ENCODE measurements at places on chromosomes 4 and X.

DNA sequence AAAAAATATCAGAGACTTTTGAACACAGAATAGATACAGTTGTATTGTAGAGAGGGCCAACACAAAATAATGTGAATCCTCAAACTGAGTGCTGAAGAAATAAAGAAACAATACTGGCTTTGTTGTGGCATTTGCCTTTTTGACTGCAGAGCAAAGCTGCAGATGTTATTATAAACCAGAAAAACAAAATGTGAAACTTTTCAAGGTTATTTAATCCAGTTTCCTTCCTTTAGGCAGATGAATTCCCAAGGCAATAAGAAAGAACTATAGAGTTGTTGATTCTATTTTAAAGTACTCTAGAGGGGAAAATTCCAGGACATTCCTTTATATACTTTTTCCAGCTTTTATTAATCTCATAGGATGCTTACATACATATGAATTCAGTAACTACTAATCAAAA lies 186.8 kb downstream of the NDST4 start:
- no peak for DNase-seq

GRCh38 chr4:114281164-114281960 lies 301.9 kb upstream of the ARSJ start:
- DNase-seq, result no peak

- DNase-seq, result no peak
Observed at GRCh38 chrX:129800186-129800585, 20.4 kb downstream of the SASH3 start.

- DNase-seq, result no peak
Observed at GRCh38 chrX:111504941-111505340, 6.5 kb upstream of the SERTM2 start.

DNA sequence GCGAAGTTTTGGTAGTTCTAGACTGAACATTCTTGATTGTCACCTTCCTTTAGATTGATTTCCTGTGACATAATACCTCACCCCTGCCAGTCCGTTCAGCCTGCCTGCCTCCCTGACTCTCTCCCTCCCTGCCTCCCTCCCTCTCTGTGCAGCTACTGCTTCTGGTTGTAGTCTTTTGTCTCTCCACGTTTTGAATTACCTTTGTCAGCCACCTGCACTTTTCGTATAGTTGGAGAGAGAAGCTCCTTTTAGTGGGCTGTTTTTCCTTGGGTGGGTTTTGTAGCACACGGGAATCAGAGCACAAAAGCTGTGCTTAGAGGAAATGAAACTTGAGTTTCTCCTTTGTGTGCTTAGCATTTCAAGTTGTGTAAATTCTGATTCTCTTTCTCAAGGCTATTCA lies 32.6 kb upstream of the MSMO1 start:
- no peak for DNase-seq

DNA sequence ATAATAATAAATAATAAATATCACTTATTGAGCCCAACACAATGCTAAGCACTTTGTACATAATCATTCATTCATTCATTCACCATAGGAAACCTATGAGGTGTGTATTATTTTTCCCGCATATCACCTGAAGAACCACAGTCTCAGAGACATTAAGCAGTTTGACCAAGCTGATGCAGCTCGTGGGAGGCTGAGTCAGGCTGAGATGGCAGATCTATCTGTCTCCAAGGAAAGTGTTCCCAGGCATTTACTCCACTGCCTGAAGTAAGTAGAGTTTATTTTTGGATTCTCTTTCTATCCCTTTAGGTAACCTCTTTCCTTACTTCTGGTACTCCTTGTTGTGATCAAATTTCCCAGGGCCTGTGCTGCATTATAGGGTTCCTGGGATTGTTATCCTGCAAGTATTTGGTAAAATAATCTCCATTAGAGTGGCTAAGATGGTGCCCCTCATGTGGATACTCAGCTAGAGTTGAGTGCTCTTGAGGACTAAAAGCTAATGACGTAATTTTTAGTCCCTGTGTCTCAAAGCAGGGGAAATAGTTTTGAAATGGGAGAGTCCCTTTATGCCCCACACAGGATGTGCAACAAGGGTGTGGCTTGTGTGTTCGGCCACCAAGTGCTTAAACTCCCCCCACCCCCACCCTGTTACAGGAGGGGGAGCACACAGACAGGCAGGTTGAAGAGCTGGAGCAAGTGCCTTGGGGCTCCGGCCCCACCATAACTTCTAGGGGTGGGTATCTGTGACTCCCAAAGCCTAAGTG lies 467.0 kb downstream of the STIM2 start:
- no peak for DNase-seq

Measured in RWPE1 (cell line).